HT1080 (cell line): ENCODE measurements at places on chromosomes 6 and 20. TPM values are rescaled to one million over a fixed set of nuclear protein-coding genes. Genes with fewer than 3 reads are reported as not detected.

The RFX6 gene
- total RNA-seq, result not detected in 2 replicates

The MYLK2 gene
- total RNA-seq, result 0.70 and 1.0 TPM in 2 replicates

The MRAP2 gene
- 0.43 TPM in 2 replicates for total RNA-seq

DNA sequence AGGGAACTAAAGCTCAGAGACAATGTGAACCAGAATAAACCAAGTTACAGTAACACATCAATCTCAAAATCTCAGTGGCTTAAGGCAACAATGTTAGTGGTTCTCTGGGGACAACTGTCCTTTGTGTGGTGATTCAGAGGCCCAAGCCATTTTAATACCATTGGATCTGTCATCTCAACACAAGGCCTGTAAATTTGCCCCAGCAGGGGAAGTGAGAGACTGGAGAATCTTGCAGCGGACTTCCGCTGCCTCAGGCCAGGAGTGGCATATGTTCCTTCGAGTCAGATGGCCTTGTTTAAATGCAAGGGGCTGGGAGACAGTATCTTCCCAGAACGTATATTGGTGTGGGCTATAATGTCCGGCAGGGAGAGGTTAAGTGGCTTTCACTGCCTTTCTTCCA, 126.0 kb downstream of the CD83 start:
- DNase-seq, result no peak

GRCh38 chr20:19757487-19758132, 448 bp upstream of the RIN2 start:
- peak; percentile 89 for DNase-seq

GRCh38 chr20:38932457-38933120, 6.4 kb downstream of the FAM83D start:
- no peak for DNase-seq

The RBBP9 gene
- total RNA-seq, result 17.1 and 17.4 TPM in 2 replicates

- peak; percentile 95 for DNase-seq
Measured at GRCh38 chr20:62301773-62302340, 940 bp upstream of the ADRM1 start.

The EYS gene
- 0.20 and 0.87 TPM in 2 replicates for total RNA-seq

The WDR27 gene
- total RNA-seq, result 14.9 and 18.7 TPM in 2 replicates
